Astrocyte (in vitro differentiated cells and primary cell): ENCODE measurements at places on chromosomes 3 and 15. TPM values are rescaled to one million over a fixed set of nuclear protein-coding genes. Genes with fewer than 3 reads are reported as not detected.

GRCh38 chr15:77033417-77033728 is 37.5 kb downstream of the TSPAN3 start:
- H3K4me3 ChIP-seq: no peak overlapping the region
- DNase-seq: no peak
- no peak overlapping the region for H3K27ac ChIP-seq

DNA sequence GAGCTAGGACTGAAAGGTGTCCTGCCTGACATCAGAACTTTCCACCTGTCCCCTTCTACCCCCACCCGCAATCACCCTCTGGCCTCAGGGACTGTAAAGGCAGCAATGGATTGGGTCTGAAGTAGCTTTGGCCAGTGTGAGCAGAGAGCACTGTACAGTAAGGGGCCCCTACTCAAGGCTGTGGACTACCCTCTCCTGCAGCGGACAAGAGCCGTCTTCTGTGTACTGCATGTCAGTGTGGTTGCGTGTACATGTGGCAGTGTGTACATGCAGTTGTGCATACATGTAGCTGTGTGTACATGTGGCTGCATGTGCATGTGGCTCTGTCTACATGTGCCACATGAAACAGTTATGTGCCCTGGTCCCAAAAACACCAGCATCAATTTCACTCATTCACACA is 205.9 kb upstream of the LINGO1 start:
- no peak overlapping the region for H3K27ac ChIP-seq
- no peak for DNase-seq
- H3K27me3 ChIP-seq: peaks cover 31% of the 10 kb centered on the region
- H3K4me3 ChIP-seq: no peak overlapping the region

- no peaks in the 10 kb centered on the region for H3K27me3 ChIP-seq
- no peaks in the 10 kb centered on the region for H3K4me1 ChIP-seq
- H3K27ac ChIP-seq: no peak overlapping the region
- no peaks in the 10 kb centered on the region for H3K36me3 ChIP-seq
- no peak overlapping the region for H3K4me3 ChIP-seq
- DNase-seq: no peak
These were observed 33.8 kb upstream of the BBX start for GRCh38 chr3:107488942-107489341.

DNA sequence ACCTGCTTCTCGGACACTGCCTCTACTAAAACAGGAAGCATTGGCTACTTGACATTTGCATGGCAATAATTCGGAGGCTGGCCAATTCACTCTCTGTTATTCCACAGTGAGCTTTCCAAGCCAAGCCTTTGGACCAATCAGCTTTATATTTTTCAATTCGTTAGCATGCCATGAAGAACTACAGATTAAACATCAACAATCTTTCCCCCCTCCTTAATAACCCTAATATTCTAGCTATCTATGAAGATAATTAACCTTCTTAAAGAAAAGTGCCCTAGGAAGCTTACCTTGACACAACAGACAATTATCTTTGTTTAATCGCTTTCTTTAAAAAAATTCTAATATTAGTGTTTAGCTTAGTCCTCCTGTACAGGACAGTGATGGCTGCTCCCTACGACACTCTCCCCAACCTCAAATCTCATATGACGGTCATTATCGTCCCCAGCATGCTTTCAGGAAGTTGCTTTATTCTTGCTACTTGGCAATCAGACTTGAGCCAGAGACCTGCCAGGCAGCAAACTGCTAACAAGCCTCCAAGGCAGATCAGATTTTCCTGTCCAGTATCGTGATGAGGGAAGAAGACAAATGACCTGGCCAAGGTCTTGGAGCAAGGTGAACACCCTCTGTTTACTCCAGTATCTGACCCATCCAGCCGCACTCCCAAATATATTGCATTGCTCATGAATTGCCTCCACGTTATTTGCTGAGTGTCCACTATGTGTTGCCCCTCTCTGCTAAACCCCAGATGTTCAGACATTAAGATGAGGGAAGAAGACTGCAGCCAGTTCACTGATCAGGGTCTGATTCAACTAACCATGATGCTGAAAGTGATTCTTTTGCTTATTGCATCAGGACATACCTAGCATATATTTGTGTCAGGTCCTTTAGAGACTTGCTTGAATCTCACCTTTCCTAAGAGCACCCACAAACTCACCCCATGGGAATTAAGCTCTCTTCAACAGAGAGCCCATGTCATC is 68.1 kb upstream of the LPP start:
- no peaks in the 10 kb centered on the region for H3K36me3 ChIP-seq
- H3K27me3 ChIP-seq: no peaks in the 10 kb centered on the region
- no peak overlapping the region for H3K4me3 ChIP-seq

- H3K36me3 ChIP-seq: no peaks in the 10 kb centered on the region
- no peak overlapping the region for H3K27ac ChIP-seq
- H3K4me3 ChIP-seq: no peak overlapping the region
- H3K4me1 ChIP-seq: peaks cover 18% of the 10 kb centered on the region
- no peak for DNase-seq
These were observed 24.2 kb downstream of the HDAC11 start for GRCh38 chr3:13504161-13504831.

GRCh38 chr3:120756061-120756460 is 13.5 kb downstream of the GTF2E1 start:
- no peaks in the 10 kb centered on the region for H3K4me1 ChIP-seq
- no peaks in the 10 kb centered on the region for H3K36me3 ChIP-seq
- H3K27ac ChIP-seq: no peak overlapping the region
- H3K27me3 ChIP-seq: no peaks in the 10 kb centered on the region

GRCh38 chr3:37622999-37623883 is 238.4 kb upstream of the CTDSPL start:
- no peaks in the 10 kb centered on the region for H3K4me1 ChIP-seq
- no peak for DNase-seq
- H3K4me3 ChIP-seq: no peak overlapping the region
- no peak overlapping the region for H3K27ac ChIP-seq

- H3K4me3 ChIP-seq: no peak overlapping the region
- H3K4me1 ChIP-seq: no peaks in the 10 kb centered on the region
- no peaks in the 10 kb centered on the region for H3K27me3 ChIP-seq
- DNase-seq: peak; percentile 62
These were observed 906.0 kb upstream of the ALCAM start for GRCh38 chr3:104460477-104461406.

GRCh38 chr3:160748787-160749186 is 7.2 kb upstream of the PPM1L start:
- no peak overlapping the region for H3K27ac ChIP-seq
- no peak overlapping the region for H3K4me3 ChIP-seq
- H3K27me3 ChIP-seq: no peaks in the 10 kb centered on the region
- no peaks in the 10 kb centered on the region for H3K4me1 ChIP-seq

DNA sequence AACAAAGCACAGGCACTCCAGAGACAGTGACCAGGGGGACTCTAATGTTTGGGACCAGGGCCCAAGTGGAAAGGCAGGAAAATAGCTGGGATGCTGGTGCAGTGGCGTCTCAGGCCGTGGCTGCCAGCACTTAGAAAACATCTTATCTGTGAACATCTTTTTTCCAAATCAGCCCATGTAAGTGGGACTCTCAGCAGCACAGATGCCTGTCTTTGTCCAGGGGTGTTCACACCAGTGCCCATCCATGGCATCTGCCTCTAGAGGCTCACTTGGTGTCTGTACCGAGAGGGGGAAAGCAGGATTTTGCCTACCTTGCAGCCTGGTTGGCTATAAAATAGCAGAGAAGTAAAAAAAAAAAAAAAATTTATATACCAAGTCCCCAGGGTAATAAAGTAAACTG is 26.7 kb downstream of the SLC12A8 start:
- H3K27me3 ChIP-seq: no peaks in the 10 kb centered on the region
- H3K36me3 ChIP-seq: peaks cover 4% of the 10 kb centered on the region
- no peak for DNase-seq
- peaks cover 8% of the 10 kb centered on the region for H3K4me1 ChIP-seq
- no peak overlapping the region for H3K4me3 ChIP-seq

DNA sequence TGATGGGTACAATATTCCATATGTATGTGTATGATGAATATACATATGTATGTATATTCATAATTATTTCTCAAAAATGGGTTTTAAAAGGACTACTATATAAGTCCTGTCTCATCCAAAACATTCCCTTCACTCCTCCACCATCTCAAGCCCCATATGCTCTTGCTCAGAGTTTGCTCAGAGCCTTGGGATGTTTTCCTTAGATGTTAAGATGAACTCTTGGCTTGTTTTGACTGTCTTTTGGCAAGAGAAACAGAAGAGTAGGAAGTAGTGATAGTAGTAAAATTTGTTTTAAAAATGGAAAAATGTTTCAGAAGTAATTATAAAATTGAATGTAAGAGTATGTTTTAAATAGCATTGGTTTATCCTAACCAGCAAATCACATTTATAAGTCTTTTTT is 6.2 kb upstream of the EPHA3 start:
- no peak for DNase-seq
- H3K4me1 ChIP-seq: no peaks in the 10 kb centered on the region
- no peaks in the 10 kb centered on the region for H3K36me3 ChIP-seq
- no peak overlapping the region for H3K27ac ChIP-seq
- H3K4me3 ChIP-seq: no peak overlapping the region
- no peaks in the 10 kb centered on the region for H3K27me3 ChIP-seq

DNA sequence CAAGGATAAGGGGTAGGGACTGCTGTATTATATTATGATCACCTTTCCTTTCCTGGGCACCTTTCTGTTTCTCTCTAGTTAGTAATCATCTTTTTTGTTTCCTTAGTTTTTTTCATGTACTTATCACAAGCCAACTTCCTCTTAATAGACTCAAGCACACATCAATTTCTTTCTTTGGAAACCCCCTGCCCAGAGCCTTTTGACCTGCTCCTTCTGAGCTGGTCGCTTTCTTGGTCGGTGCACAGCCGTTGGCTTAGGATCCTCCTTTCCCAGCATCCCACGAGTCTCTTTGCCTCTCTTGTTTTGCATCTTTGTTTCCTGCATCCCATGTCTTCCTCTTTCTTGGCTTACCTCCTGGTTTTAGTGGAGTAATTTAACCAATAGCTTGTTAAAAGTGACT is 26.9 kb downstream of the GASK1A start:
- H3K36me3 ChIP-seq: no peaks in the 10 kb centered on the region
- H3K27me3 ChIP-seq: no peaks in the 10 kb centered on the region
- no peak for DNase-seq
- no peak overlapping the region for H3K4me3 ChIP-seq
- no peaks in the 10 kb centered on the region for H3K4me1 ChIP-seq
- H3K27ac ChIP-seq: no peak overlapping the region

GRCh38 chr15:50880651-50881114 is 27.8 kb upstream of the AP4E1 start:
- H3K36me3 ChIP-seq: no peaks in the 10 kb centered on the region
- no peak overlapping the region for H3K4me3 ChIP-seq
- H3K27ac ChIP-seq: no peak overlapping the region
- peaks cover 14% of the 10 kb centered on the region for H3K4me1 ChIP-seq

DNA sequence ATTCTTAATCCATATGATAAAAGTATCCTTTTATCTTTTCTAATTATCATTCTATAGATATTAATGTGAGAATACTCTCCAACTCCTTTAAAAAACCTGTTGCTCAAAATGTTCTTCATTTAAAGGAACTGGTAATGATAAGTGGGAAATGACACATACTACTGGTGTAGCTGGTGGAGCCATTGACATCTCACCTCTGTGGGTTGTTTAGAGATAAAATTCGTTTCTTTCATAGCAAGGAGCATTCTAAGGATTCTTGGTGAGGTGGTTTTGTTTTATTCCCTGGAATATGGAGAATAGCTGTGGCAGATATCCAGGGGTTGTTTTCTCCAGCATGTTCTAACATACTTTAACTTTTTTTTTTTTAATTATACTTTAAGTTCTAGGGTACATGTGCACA is 299.8 kb upstream of the THBS1 start:
- no peaks in the 10 kb centered on the region for H3K27me3 ChIP-seq
- H3K27ac ChIP-seq: no peak overlapping the region
- H3K4me3 ChIP-seq: no peak overlapping the region
- no peaks in the 10 kb centered on the region for H3K36me3 ChIP-seq
- H3K4me1 ChIP-seq: peaks cover 26% of the 10 kb centered on the region

- H3K27ac ChIP-seq: no peak overlapping the region
- no peaks in the 10 kb centered on the region for H3K4me1 ChIP-seq
- DNase-seq: no peak
- no peaks in the 10 kb centered on the region for H3K27me3 ChIP-seq
- no peaks in the 10 kb centered on the region for H3K36me3 ChIP-seq
These were observed 337.3 kb upstream of the ARHGEF26 start for GRCh38 chr3:153783741-153784480.

DNA sequence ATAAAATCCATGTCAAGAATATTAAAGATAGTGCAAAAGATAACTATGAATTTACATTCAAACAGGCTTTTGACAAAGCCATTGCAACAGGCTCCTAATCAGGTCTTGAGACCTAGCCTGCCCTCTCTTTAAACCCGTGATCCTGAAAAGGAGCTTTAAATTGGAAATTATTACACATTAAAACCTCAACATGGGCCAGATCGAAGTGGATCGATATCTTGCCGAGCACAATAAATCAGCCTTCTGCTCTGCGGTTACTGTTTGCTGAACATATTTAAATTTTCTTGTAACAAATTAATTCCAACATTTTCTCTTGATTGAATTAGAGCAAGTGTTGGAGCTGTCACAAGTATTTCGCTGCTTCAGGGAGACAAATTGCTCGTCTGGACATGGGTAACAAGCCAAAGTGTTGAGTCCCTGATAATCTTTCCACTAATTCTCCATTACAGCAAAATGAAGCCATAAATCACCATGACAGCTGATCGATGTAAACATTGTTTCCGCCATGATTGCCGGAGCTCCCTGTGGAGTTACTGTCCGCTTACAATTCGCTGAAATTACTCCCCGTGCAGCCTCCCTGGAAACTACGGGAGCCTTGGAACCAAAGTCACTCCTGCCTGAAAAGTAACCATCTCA is 47.6 kb downstream of the SHOX2 start:
- no peak overlapping the region for H3K27ac ChIP-seq
- H3K4me3 ChIP-seq: no peak overlapping the region
- no peaks in the 10 kb centered on the region for H3K36me3 ChIP-seq

DNA sequence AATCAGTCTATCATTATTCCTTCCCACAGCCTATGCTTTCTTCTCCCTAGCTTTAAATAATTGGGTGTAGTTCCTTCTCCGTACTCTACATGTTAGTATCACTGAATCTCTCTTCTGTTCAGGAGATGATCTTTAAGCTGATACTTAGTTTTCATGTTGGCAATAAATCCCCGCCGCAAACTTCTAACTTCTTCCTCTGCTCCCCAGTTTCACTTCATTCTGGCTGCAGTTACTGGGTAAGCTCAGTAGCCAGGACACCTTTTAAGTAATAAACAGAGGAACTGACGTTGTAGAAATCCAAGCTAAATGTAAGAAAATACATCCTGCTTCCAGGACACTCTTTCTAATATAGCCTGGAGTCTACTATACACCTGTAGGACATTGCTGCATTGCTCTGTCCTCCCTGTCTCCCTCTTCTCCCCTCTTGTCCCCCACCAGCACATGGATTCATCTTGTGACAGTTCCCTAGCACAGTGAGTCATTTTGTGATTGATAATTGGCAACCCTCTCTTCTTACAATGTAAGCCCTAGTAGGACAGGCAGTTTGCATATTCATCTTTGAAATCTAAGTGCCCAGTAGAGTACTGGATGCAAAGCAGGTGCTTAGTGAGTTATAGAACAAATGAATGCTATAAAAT is 598.2 kb downstream of the UNC13C start:
- no peak overlapping the region for H3K27ac ChIP-seq
- no peak for DNase-seq
- H3K36me3 ChIP-seq: no peaks in the 10 kb centered on the region

- no peaks in the 10 kb centered on the region for H3K36me3 ChIP-seq
- H3K27me3 ChIP-seq: no peaks in the 10 kb centered on the region
- peak; percentile 35 for DNase-seq
- no peak overlapping the region for H3K4me3 ChIP-seq
These were observed 27.0 kb downstream of the SLC41A3 start for GRCh38 chr3:126056681-126057500.

The KLF15 gene
- total RNA-seq: 0.29 and 0.34 TPM in 2 replicates

The ARPIN gene
- 4.8 and 5.9 TPM in 2 replicates for total RNA-seq

The PLAAT1 gene
- total RNA-seq: 3.9 and 4.6 TPM in 2 replicates
